M059J (cell line): ENCODE measurements at places on chromosomes 5 and 9.

GRCh38 chr9:124320062-124320973 lies 62.6 kb downstream of the NEK6 start:
- DNase-seq: peak; percentile 66

DNA sequence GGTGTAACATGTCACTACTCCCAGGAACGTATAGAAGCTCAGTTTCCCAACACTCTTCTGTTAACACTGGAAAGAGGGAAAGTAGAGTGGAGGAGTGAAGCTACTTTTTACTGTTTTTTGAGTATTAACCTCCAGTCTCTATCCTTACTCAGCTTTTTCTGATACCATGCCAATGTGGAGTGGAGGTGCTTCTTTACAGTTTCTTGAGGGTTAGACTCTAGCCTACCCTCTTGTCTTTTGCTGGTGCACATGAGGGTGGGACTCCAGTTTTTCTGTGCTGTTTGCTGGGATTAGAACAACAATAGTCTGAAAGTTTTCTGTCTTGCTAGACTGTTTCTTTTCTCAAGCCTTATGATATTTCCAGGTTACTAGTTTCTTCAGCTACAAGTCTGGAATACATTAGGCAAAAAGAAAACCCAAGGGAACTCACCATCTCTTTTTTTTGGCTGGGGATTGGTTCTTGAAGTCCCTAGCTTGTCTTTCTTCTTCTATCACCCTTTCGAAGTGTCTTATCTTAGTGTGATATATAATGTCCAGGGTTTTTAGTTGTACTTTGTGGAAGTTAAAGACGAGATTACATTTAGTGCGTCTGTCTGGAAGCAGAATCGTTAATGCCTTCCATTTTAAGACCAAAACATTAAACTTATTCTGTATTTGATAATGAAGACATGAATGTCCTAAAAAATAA lies 35.9 kb downstream of the PRR16 start:
- DNase-seq: peak; percentile 25

- DNase-seq: peak; percentile 84
These were observed 38.7 kb downstream of the SLC28A3 start for GRCh38 chr9:84301851-84302250.

- no peak for DNase-seq
These were observed 151.7 kb upstream of the POU5F2 start for GRCh38 chr5:93893075-93893474.

DNA sequence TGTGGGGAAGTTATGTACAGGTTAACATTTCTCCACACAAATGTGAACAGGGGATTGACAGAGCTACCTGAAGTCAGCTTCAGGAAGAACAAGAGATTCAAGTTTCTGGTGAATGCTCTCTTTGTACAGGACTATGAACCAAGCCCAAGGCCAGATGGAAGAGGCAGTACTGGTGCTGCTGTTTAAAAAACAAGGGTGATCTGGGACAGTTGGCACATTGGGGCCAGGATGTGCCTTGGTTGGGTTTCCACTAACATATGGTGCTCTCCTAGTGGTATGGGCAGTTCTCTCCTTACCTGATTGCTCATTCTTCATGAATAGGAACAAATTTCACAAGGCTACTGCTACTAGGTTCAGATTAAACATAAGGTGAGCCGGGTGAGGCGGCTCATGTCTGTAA lies 40.0 kb downstream of the MTMR12 start:
- no peak for DNase-seq

DNA sequence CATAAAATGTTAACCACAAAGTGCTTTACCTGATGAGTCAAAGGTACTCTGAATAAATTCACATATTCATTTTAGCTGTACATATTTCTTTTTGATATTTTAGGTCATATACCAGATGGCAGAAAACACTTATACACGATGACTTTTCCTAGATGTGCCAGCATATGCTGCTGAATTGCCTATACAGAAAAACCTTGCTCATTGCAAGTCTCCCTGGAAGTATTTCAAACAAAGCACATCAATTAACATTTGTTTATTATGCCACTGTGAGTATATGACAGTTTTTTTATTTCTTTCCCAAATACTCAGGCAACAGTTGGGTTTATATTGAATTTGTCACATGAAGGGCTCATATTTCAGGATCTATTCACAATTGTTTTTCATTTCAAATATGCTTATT lies 180.8 kb downstream of the TMEM232 start:
- no peak for DNase-seq

DNA sequence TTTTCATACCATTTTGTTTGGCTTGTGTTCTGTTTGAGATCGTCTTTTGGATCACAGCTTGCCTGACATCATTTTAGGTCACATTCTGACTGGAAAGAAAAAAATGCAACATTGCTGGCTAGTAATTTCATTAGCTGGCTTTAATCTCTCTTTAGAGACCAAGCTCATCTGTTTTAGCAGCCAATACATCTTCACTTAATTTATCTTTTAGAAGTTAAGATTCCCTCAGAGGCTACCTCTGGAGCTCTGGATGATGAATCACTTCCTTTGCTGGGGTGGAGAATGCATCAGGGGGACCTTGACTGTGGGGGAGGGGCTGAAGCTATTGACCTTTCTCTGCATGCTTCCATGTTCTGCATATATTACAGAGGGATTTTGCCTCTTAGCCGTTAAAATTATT lies 181.5 kb upstream of the OTULINL start:
- DNase-seq: peak; percentile 86

GRCh38 chr5:132422720-132423437 lies 53.4 kb downstream of the SLC22A5 start:
- peak; percentile 58 for DNase-seq

DNA sequence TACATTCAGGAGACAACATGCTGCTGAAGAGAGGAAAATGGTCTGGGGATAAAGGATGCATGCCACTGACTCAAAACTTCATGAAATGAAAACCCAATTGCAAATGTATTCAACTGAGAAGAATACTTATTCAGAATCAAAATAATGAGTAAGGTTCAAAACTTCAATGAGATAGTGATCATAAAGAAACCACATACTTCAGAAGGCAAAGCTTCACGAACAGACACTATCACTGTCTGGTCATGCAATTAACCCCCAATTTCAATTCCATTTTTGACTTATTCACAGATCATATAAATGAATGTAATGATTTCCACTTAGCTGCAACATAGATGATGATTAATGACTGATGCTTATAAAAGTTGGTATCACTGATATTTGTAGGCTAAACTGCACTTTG lies 33.0 kb upstream of the CTNNAL1 start:
- DNase-seq: no peak

GRCh38 chr9:121622387-121623203 lies 28.8 kb upstream of the DAB2IP start:
- DNase-seq: no peak

DNA sequence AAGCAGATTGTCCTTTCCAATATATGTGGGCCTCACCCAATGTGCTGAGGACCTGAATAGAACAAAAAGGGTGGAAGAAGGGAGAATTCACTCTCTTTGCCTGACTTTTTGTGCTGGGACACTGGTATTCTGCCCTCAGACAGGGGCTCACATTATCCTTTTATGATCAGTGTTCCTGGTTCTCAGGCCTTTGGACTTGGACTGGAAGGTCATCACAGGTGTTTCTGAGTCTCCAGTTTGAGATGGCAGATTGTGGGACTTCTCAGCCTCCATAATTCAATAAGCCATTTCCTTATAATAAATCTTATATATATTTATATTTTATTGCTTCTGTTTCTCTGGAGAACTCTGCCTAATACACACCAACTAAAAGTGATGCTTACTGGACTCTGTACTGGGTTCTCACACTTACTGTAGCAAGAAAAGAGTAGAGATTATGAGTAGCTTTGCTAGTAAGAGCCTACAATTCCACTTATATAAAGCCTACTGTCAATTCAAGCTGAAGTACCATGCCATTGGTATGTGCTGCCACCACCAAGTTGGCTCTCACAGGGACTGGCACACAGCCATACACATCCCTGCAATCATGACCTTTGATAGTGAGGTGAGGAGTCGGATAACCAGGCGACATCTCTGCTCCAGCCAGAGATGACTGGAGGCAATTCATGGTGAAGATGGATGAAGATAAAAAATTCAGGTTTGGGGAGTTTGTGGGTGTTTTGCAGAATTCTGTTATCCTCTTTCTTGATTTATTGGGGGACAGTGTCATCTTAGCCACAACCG lies 130.7 kb upstream of the NR3C1 start:
- DNase-seq: peak; percentile 91

GRCh38 chr9:21711504-21711903 lies 90.9 kb upstream of the MTAP start:
- DNase-seq: peak; percentile 84

GRCh38 chr5:54521856-54522479 lies 4.4 kb downstream of the SNX18 start:
- peak; percentile 29 for DNase-seq

DNA sequence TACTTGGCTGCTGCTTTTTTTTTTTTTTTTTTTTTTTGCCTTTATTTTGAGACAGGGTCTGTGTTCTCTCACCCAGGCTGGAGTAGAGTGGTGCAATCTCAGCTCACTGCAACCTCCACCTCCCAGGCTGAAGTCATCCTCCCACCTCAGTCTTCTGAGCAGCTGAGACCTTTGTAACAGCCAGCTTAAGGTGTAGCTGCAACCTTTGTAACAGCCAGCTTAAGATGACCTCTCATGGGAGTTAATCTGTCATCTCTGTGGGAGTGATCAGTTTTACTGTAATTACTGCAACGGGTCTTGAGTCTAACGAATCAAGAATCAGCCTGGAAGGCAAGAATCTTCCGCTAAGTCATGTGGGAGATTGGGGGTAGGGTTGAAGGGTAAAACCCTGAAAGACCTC lies 31.6 kb upstream of the SNX2 start:
- DNase-seq: no peak

GRCh38 chr9:113541019-113541900 lies 77.7 kb downstream of the RGS3 start:
- DNase-seq: no peak

- DNase-seq: peak; percentile 40
These were observed 22.6 kb downstream of the DBH start for GRCh38 chr9:133658442-133659431.

GRCh38 chr5:113118298-113118697 lies 141.7 kb downstream of the DCP2 start:
- no peak for DNase-seq

- no peak for DNase-seq
These were observed 58.1 kb downstream of the ADRB2 start for GRCh38 chr5:148884339-148885020.

DNA sequence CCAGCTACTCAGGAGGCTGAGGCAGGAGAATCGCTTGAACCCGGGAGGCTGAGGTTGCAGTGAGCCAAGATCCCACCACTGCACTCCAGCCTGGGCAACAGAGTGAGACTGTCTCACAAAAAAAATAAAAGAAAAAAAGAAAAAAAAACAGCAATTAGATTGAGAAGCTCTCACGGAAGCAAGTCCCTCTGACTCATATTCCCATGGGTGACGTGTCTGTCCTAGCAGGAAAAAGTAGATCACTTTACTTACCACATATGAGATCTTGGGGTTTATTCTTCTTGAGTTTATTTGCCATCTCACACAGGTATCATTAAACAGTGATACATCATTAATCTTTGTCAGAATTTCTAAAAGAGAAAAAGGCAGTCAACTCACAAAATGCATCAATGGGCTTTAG lies 62.6 kb downstream of the SUSD1 start:
- peak; percentile 98 for DNase-seq

DNA sequence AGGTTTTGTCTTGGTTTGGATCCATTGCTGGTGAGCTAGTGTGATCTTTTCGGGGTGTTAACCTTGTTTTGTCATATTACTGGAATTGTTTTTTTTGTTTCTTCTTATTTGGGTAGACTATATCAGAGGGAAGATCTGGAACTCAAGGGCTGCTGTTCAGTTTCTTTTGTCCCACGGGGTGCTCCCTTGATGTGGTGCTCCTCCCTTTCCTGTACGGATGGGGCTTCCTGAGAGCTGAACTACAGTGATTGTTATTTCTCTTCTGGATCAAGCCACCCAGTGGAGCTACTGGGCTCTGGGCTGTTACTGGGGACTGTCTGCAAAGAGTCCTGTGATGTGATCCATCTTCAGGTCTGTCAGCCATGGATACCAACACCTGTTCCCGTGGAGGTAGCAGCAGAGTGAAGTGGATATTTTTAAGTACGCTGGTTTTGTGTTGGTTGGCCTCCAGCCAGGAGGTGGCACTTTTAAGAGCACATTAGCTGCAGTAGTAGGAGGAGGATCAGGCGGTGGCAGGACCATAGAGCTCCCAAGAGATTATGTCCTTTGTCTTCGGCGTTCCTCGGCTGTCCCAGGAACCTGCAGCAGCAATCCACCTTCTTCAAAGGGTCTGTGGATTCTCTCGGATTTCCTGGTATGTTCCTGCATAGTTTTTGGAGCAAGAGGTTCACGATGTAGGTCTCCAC lies 27.2 kb downstream of the SCAMP1 start:
- no peak for DNase-seq

GRCh38 chr5:118371973-118372831 lies 616.1 kb downstream of the DTWD2 start:
- no peak for DNase-seq

DNA sequence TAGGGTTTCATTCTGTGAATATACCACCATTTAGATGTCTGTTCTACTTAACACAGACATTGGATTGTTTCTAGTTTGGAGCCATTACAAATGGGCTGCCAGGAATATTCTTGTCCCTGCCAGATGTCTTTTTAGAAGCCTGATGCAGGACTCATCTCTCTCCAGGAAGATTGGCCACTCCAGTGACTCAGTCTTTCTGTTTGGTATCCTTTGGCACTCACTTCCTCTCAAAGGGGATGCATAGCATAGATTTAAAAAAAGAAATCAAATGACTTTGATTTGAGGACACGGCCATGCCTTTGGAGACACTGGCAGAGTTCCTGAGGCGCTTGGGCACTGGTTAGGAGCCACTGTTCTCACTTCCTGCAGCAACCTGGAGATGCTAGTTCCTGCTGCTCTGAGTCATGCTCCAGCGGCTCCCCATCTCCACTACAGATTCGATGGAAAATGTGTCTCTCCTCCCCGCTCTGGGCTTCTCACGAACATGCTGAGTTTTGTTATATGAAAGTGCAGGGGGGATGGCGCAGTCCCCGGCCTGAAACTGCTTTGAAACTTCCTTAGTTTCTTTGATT lies 3.5 kb upstream of the ZNF366 start:
- peak; percentile 98 for DNase-seq

GRCh38 chr5:132396589-132397031 lies 27.1 kb downstream of the SLC22A5 start:
- DNase-seq: peak; percentile 86

GRCh38 chr9:3508521-3509291 lies 17.1 kb downstream of the RFX3 start:
- DNase-seq: peak; percentile 45

GRCh38 chr5:68450245-68450852 lies 234.8 kb downstream of the PIK3R1 start:
- peak; percentile 95 for DNase-seq

DNA sequence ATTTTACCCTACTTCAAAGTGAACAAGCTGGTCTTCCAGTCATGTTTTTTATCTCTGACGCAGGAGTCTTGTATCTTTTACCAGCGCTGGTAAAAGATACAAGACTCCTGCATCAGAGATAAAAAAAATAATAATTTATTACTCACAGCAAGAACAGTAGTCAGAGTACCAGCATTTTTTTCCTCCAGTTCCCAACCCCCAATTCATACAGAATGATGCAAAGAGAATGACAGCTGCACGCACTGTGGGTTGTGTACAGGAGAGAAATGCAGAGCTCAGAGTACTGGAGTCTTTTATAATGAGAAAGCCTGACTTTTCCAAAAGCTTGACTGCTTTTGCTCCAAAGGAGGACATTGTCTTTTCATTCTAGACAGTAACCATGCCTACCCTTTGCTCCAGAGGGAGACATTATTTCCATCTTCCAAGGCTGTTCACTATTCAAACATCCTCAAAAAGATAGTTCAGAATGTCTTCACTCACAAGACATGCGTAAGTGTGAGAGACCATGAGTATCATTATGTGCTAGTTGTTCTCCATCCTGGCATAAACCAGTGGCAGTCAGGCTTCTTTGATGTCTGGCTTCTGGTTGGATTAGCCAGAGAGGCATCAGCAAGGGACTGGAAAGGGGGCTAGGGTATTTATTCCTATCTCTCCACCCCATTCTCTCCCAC lies 14.3 kb upstream of the RANBP6 start:
- DNase-seq: no peak
